ENCODE measurements at places on chromosomes 1 and 21. TPM values are rescaled to one million over a fixed set of nuclear protein-coding genes. Genes with fewer than 3 reads are reported as not detected.

GRCh38 chr1:16296643-16297042, 55.6 kb downstream of the FBXO42 start:
- DNase-seq: no peak

DNA sequence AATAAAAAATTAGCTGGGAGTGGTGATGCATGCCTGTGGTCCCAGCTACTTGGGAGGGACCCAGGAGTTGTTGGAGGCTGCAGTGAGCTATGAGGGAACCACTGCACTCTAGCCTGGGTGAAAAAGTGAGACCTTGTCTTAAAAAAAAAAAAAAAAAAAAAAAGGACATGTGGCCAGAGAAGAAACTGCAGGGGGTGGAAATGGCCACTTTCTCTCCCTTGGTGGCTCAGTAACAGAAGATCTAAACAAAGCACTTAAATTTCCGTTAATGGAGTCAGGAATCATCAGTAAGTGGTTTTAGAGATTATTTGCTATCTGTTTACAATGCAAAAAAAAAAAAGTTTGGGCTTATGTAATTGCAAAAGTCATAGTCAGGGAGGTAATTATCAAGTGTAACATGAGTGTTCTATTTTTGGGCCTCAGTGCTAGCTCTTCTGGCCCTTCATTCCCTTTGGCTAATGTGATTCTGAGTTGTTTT, 19.3 kb upstream of the OPRD1 start:
- no peak for DNase-seq

SLC25A33 gene
- 8.8 TPM for total RNA-seq

LHX8 gene
- not detected for total RNA-seq

HSPA13 gene
- total RNA-seq: 32.6 TPM

DDX20 gene
- total RNA-seq: 38.0 TPM

ANKRD35 gene
- total RNA-seq: 0.18 TPM

KCNE2 gene
- total RNA-seq: not detected

SEMA4A gene
- 11.8 TPM for total RNA-seq

TEKT2 gene
- total RNA-seq: 0.20 TPM

All from H9 (cell line).